KG1 (cell line): ENCODE measurements at places on chromosomes 6 and 20.

DNA sequence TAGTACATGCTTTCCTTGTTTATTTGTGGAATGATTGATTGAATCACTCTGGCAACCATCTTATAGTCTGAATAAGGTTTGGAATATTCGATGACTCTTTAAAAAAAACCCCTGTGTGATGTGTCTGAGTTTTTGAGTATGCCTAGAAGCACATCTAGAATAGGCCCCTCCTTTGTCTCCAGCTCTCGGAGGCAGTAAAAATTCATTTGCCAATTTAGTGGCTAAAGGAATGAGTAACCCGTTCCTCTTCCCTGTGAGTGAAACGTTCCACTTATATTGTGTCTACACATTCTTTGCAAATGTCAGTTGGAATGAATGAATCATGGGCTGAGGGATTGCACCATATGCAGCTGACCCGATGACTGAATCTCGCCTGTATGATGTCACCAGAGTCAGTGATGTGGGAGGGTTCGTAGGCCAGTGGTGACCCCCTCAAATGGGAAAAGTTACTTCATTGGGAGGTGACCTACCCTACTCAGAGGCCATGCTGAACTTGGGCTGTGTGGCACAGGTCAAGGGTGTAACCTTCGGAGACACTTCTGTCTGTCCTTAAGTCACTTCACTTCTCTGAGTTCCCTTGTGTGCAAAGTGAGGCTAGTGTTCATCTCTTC, 21.6 kb downstream of the MOCS3 start:
- DNase-seq, result no peak

- no peak for DNase-seq
Observed at GRCh38 chr6:16921399-16922110, 160.3 kb upstream of the ATXN1 start.

GRCh38 chr6:46452312-46452917, 38.8 kb downstream of the RCAN2 start:
- DNase-seq, result no peak

GRCh38 chr20:33630507-33630906, 31.6 kb upstream of the C20orf144 start:
- DNase-seq, result no peak

DNA sequence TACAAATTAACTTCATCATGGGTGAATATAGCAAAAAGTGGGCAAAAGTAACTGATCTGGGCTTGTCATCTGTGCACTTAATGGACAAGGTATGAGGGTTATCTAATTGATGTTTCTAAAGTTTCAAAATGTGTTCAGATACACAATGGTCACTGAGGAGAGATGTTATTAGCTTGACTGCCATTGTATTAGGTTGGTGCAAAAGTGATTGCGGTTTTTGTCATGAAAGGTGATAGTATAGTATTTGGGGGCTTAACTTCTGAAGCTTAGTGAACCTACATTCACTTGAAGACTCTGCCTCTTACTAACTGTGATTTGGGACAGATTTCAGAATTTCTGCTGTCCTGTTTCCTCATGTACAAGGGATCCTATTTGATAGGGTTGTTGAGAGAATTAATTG, 159.6 kb downstream of the UST start:
- no peak for DNase-seq

- peak; percentile 96 for DNase-seq
Observed at GRCh38 chr6:109381747-109382575, at the start of gene CD164. CD164 (minus strand) TSS chr6:109382467; CDS start chr6:109382378, 89 bp downstream.
